Erythroblast (primary cell): ENCODE measurements at places on chromosomes 6 and 20.

- no peak for DNase-seq
Measured at GRCh38 chr6:14079971-14080370, 37.6 kb upstream of the CD83 start.

DNA sequence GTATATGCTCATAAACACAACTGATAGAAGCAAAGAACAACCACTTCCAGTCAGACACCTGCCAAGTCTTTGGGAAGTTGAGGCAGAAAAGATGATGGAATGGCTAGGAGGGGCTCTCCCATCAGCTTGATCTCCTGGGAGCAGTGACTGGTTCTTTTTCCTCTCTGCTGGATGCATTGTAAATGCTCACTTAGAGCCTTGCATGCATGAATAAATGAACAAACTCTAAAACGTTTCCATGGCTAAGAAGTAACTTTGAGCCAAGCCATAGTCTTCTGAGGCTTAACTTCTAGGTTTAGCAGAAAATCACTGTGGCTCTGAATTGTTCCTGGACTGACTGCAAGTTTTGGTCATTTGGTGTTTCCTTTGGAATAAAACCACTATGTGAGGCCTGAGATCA, 166.4 kb upstream of the CITED2 start:
- DNase-seq: no peak

- no peak for DNase-seq
Measured at GRCh38 chr20:24942679-24943078, 6.4 kb upstream of the CST7 start.

- DNase-seq: peak; percentile 45
Measured at GRCh38 chr6:7086488-7086887, 21.3 kb upstream of the RREB1 start.

- no peak for DNase-seq
Measured at GRCh38 chr20:11128220-11128718, 454.5 kb upstream of the JAG1 start.

DNA sequence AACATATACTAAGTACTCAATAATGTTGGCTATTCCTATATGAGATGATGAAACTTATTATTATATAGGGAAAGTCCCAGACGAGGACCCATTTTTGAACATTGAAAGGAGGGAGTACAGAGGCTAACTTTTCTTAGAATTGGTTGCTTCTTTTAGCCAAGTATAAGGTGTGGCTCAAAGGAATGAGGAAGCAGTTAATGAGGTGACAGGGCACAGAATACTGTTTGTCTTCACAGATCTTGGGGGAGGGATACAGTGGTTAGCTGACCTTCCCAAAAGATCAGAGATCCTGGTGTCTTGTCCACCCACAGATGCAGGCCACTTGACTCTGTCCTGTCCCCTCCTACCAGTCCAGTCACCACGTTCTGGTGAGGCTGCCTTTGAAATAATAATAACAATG, 67.8 kb upstream of the EPB41L1 start:
- no peak for DNase-seq

GRCh38 chr6:31114970-31115849, 610 bp downstream of the PSORS1C1 start:
- peak; percentile 14 for DNase-seq

GRCh38 chr6:2266031-2266795, 20.8 kb upstream of the GMDS start:
- no peak for DNase-seq

DNA sequence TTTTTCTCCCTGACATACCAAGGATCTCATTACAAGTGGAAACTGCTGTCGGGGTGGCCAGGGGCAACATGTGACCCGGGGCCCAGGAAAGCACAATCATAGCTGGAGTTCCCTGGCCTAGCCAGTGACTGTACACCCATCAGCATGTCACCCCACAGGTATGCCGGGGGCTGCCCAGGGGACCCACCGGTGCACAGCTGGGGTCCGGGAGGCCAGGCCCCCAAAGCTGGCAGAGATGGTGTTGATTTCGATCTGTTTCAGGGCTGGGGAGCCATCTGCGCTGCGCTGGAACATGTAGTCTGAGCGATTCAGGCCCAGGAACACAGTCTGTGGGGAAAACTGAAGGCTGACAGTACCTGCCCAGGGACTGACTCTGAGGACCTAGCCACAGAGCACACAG, 13.3 kb downstream of the GSS start:
- DNase-seq: no peak

DNA sequence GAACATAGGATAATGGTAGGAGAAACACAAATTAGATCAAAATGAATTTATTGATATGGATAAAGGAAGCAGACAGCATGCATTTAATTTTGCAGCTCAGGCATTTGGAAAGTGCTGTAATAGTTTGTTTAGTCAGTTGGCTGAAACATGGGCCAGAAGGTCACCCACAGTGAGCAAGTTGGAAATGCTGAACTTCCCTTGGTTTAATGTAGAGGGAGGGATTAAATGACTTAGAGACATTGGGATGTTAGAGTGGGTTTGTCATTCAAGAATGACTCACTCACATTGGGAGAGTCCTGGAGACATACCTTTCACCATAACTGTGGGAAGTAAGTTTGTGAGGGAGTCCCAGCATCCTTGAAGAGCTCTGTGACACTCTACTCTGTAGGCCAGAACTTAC, 231.5 kb upstream of the PLCB4 start:
- DNase-seq: no peak

DNA sequence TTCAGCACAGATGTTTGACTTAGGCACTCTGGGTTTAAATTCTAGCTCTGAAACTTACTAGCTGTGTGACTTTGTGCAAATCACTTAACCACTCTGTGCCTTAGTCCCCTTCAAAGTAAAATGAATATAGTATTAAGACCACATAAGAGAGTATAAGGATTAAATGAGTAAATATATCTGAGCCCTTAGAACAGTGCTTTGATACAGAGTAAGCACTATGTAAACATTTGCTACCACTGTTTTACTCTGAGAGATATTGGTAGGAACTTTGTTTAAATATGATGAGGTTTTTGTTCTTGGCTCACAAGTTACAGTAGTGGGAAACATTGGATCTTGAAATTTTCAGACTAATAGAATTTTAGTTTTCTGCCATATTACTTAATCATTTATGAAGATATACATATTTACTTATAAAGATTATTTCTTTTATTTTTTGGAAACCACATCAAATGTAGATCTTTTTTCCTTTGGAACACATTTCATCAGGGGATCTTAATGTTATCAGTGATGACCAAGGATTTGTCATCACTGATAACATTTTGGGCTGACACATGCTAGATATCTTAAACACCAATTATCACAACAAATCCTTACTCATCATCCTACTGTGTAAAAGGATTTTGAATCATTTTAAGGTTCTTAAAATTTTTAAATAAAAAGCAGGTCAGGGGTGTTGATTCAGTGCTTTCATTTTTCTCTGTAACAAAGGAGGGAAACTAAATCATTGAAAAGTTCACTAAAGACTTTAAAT, 226.2 kb downstream of the EYA4 start:
- DNase-seq: no peak

DNA sequence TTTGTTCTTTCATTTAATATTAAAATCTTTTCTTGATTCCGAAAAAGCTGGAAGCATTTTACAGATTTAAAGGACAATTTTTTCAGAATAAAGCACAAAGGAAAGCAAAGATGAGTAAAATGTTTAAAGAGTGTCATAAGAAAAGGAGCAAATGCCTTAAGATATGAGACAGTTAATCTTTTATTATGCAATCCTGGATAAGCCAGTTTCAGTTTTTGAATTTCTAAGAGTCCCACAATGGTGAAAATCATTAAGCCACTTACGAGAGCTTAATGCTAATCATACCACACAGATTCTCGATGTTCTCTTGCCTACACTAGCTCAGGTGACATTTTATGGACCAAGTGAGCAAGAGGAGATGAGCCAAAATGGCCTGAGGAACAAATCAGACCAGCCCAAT, 103.7 kb upstream of the RNF217 start:
- no peak for DNase-seq

DNA sequence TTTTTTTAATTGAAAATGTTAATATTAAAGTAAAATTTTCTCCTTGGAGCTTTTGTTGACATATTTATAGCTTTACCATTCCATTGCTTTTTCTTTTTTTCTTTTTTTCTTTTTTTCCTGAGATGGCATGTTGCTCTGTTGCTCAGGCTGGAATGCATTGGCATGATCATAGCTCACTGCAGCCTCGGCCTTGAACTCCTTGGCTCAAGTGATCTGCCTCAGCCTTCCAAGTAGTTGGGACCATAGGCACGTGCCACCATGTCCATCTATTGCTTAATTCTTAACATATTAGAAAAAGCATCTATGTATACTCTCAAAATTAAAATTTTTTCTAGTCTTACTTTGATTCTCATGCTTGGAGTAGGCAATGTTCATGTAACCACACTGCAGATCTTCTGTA, 43.0 kb downstream of the RALGAPB start:
- no peak for DNase-seq

- no peak for DNase-seq
Measured at GRCh38 chr6:165835410-165835851, 172.4 kb upstream of the PDE10A start.

GRCh38 chr6:168607272-168608112, 166.5 kb downstream of the SMOC2 start:
- no peak for DNase-seq
